ENCODE measurements at places on chromosomes 11 and 22.

DNA sequence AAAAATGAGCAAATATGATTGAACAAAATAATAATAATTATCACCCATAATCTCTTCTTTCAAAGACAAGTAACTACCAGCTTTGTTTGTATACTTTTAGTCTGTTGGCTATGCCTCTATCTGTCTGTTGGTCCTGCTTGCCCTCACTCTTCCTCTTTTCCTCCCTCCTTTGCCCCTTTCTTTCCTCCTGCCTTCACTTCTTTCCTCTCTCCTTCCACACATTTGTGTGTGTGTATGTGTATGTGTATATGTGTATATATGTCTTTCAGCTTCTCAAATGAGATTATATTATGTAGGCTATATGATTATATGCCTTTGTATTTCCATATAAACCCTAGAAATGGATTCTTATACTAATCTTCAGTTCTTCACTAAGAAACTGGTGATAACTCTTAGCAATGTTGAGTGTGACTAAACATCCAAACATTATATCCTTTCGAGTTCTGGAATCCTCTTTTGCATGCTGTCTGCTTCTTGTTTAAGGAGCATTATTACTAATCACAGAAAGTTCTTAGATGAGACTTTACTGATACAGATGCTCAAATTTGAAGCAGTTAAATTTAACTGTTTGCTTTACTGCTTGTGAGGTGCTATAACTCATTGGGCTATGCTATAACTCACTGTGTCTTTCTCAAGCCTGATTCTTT lies 219.1 kb downstream of the TMEM135 start:
- no peak for DNase-seq

GRCh38 chr11:87924125-87924524 lies 251.1 kb downstream of the RAB38 start:
- DNase-seq = no peak

DNA sequence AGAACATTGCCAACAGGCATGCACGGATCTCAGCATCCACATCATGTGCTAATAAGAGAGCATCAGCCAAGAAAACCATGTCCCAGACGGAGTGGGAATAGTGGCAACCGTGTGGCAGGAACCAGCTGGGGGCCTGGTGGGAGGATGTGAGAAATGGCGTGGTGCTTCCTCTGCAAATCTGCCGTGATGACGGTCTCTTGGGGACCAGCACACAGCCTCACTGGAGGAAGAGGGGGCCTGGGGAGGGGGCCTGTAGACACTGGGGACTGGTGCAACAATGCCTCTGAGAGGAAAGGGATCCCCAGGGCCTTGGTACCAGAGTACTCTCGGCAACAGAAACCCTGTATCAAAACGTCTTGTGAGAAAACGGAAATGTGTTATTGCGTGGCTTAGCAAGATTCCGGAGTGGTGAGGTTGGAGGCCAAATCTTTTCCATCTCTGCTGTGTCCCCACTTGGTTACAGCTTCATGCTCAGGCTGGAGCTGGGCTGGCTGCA lies 154.3 kb upstream of the TBCEL start:
- DNase-seq = no peak

GRCh38 chr22:39631381-39632286 lies 61.1 kb downstream of the CACNA1I start:
- DNase-seq = no peak

- no peak for DNase-seq
Observed at GRCh38 chr11:126352934-126353801, 2.3 kb upstream of the ST3GAL4 start.

DNA sequence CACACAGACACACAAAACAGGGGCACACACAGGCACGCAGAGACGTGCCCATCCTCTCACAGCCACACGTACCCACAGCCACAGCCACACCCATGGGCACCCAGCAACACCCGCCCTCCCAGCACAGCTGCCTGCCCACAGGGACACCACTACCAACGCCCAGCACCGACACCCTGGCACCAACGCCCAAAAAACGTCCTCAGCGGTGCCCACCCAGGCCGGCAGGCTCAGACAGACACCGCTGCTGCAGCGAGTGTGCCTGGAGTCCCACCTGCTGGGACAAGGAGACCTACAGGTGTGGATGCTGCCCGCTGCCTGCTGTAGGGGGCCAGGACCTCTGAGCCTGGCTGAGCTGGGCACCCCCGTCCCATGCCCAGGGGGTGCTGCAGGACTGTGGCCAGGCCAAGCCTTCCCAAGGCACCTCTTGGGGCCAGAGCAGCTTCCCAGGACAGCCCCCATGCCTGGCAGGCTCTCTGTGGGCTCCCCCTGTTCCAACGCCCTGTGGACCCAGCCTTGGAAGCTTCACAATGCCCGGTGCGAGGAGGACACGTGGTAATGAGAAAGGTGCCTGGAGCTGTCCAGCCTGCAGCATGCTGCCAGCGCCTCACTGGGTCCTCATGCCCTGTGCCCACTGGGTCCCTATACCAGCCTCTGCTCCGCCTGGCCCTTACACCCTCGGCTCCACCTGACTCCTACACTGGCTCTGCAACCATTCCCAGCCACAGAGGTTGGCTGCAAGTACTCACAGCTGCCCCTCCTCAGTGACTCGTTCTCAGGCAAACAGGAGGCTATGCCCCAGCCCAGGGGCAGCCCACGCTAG lies 45.8 kb upstream of the TH start:
- no peak for DNase-seq

GRCh38 chr11:5252192-5252918 lies 2.2 kb downstream of the HBG2 start:
- no peak for DNase-seq

- DNase-seq = no peak
Observed at GRCh38 chr11:13782390-13783075, 114.1 kb downstream of the FAR1 start.

DNA sequence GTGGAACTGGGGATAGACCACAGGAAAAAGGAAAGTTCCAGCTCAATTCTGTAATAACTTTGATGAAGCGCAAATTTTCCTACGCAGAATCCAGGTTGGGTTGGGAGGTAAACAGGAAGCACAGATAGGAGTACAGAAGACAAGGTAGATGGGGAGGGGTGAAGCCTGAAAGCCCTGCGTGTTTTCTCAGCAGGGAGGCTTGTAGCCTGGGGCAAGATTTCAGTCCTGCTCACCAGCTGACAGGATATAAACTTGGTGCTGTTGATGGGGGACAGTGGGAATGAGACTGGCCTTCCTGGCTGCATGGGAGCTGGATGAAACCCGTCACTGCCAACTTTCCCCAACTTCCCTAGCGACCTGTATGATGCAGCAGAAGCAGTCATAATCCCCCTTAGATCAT lies 114.9 kb downstream of the ARHGAP32 start:
- no peak for DNase-seq

GRCh38 chr11:88042647-88043046 lies 132.6 kb downstream of the RAB38 start:
- DNase-seq = no peak

DNA sequence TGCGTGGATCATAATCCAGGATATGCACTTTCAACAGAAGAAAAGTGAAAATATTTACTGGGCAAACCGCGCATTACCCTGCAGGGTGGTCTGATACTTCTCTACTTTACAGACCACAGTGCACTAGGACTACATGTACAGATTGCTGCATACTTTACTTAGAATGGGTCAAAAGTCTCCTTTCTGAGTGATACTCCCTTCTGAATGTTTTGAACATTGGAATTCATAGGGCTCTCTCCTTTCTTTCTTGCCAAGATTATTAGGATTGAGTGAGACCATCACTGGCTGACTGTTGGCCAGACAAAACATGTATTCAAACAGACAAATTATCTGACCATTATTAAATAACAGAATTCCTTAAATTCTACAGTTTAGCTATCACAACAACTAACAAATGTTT lies 6.6 kb upstream of the FIBIN start:
- DNase-seq = no peak

DNA sequence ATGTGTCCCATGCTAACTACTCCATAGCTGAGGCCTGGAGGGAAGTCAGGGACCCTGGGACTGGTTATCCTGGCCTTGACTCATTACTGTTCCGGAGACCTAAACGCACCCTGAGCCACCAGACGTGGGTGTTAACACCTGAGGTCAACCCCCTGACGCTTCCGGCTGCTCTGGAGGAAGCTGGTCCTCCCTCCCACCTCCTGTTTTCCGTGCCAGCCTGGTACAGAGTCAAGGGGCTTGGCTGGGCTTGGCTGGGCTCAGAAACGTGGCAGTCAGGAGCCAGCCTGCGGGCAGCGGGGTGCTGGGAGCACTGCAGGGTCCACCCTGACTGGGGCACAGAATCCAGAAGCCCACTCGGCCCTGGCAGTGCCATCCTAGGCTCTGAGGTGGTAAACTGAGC lies 2.6 kb downstream of the TMPRSS4 start:
- DNase-seq = no peak

DNA sequence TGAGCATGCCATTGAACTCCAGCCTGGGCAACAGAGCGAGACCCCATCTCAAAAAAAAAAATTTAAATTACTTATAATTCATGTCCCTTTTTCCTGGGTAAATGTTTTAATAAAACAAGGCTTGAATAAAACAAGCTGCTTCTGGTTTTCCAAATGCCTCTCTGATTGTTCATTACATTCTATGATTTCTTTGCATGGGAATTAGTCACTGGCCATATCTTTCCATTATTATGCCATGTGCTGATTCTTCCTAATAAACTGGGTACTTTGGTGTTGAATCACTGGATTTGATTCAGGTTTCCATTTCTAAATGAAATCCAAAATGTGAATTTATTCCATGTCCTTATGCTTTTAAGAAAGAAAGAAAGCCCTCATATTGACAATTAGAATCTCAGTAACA lies 42.6 kb downstream of the ZNF215 start:
- no peak for DNase-seq

- no peak for DNase-seq
Observed at GRCh38 chr11:75570559-75571139, 8.6 kb downstream of the SERPINH1 start.

- DNase-seq = no peak
Observed at GRCh38 chr11:86670181-86670580, 2.2 kb downstream of the ME3 start.

DNA sequence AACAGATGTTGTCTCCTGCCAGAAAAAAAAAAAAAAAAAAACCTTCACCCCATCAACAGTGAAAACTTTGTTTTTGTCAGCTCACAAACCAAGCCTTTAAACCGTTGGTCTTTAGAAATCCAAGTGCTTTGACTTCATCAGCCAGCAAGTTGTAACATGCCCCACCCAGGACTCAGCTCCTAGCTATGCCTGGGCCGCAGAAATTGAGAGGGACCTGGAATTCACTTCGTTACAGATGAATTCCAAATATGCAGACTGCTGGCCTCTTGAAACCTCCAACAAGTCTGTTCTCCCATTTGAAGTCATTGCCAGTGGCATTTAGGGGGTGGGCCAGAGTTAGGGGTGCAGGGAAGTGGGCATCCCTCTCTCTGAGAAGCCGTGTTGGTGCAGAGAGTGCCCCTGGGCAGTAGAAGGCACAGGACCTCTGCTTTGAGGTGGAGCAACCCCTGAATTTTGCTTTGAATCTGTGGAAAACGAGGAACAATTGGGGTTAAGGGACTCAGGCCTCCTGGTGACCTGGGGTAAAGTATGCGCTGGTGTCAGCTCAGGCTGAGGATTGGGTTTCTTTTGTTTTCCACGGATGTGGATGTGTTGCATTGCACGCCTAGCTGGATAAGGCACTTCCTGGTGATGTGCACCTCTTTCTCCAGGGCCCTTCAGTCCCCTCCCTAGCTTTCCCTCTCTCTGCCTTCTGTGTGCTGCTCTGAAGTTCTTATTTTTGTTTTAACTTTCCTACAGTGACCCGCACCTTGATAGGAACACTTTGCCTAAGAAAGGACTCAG lies 109.5 kb downstream of the DBX1 start:
- no peak for DNase-seq

GRCh38 chr22:26385164-26385563 lies 43.9 kb upstream of the ASPHD2 start:
- DNase-seq = no peak

DNA sequence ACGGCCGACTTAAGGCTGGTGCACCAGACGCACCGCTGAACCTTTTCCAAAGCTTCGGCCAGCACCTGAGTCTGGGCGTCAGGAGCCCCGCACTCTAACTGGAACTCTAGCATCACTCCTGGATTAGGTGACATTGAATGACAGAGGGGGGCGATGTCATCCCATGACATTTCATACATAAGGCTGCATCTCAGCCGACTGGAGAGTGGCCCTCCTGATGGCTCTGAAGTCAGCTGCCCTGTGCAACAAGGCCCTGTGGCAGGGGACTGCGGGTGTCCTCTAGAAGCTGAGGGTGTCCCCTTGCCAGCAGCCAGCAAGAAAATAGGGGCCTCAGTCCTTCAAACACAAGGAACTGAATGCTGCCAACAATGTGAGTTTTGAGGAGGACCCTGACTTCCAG lies 10.1 kb upstream of the FADS3 start:
- no peak for DNase-seq

DNA sequence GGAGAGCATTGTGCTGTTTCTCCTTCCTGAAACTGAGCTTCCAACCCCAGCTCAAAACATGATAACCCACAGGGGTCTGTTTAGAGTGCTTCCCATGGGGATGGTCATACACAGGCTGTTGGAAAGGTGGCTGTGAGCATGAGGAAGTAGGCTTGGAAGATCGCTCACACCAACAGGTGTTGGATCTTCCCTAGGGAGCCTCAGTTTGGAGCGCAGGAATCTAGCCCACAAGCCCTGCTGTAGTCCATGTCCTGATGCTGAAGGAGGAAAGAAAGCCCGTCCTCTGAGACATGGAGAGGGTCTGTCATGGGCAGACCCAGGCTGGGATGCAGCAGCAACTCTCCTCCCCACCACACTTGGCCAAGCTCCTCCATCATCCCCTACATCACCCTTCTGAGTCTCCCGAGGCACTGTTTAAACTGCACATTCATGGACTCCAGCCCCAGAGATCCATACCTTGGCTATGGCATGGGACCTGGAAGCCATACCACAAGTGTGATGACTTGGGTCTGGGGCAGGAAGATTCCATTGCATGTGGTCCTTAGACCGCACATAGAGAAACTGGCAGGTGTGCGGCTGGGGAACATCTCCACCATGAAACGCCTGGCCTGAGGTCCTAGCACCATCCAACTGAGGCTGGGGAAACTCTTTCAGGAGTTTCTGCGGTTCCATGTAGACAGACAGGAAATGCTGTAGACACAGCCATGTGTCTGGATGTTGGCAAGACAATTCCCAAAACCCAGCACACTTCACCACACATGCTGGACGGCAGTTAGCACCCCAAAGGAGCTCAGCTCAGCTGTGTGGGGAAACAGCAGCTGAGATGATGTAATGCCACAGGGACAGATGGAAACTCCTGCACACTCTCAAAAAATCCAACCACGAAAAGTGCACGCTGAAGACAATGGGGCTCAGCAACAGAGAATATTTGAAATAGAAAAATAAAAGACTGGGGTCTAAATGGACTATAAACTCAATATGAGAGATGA lies 27.6 kb upstream of the TTC12 start:
- DNase-seq = no peak

- no peak for DNase-seq
Observed at GRCh38 chr11:68844801-68845200, 3.1 kb upstream of the CPT1A start.

Measured in activated T-cell treated with anti-CD3 and anti-CD28 coated beads for 4 hours (primary cell).